Calu3 (cell line): ENCODE measurements at places on chromosomes 12 and 14.

DNA sequence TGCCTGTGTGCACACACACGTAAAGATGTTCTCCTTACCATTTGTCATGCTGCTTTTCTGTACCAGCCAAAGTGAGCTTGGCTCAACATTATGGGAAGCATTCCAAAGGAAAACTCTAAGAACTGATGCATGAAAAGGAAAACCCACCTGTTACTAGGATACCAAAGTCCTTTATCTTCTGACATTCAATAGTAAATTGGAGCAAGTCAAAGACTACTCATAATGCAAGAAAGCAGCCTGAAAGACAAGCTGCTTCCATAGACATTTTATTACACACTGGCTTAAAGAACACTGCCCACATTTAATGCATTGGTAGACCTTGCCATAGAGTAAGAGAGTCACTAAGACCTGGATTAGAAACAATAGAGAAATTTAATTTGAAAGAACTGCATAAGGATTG, 159.0 kb downstream of the LRIG3 start:
- no peak for DNase-seq

- DNase-seq = peak; percentile 44
Measured at GRCh38 chr12:2338991-2339431, 286.2 kb downstream of the CACNA1C start.

- DNase-seq = no peak
Measured at GRCh38 chr12:122086641-122087285, 8.2 kb downstream of the MLXIP start.

- DNase-seq = no peak
Measured at GRCh38 chr12:102197789-102198188, at the start of gene PMCH. Gene PMCH (minus strand): TSS chr12:102197833. CDS start chr12:102197770, 63 bp downstream.

- DNase-seq = no peak
Measured at GRCh38 chr12:57027011-57027804, 10.9 kb upstream of the TAC3 start.

DNA sequence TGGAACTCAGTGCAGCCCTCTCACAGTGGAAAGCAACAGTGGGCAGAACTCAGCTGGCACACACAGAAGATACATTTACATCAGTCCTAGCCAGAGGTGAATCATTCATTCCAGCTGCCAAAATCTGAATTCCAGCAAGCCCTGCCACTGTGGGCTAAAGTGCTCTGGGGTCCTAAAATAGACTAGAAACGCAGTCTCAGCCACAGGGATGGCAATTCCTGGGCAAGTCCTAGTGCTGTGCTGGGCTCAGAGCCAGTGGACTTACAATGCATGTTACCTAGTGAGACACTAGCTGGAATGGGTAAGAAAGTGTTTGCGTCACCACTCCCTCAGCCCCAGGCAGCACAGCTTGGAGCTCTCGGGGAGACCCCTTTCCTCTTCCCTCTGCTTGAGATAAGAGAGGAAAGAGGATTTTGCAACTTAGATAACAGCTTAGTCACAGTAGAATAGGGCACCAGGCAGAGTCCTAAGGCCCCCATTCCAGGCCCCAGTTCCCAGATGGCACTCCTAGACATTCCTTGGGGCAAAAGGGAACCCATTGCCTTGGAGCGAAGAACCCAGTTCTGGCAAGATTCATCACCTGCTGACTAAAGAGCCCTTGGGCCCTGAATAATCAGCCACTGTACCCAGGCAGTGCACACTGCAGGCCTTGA, 592.9 kb downstream of the FSCB start:
- no peak for DNase-seq

DNA sequence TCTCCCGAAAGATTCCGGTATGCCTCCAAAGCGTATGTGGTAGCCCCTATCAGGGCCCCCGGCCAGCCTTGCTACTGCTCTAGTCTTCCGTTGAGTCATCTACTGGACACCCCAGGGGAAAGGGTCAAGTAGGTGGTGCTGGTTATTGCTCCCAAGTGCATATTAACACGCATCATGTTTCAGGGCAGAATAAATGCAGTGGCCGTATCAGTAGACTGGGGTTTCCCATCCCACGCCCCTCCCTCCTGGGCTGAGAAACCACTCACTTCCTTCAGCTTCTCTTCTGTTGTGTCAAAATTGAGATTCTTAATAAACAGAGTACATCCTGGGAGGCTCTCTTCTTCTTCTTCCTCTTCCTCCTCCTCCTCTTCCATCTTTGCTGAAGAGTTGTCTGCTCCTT, 39.3 kb downstream of the RBM19 start:
- no peak for DNase-seq

DNA sequence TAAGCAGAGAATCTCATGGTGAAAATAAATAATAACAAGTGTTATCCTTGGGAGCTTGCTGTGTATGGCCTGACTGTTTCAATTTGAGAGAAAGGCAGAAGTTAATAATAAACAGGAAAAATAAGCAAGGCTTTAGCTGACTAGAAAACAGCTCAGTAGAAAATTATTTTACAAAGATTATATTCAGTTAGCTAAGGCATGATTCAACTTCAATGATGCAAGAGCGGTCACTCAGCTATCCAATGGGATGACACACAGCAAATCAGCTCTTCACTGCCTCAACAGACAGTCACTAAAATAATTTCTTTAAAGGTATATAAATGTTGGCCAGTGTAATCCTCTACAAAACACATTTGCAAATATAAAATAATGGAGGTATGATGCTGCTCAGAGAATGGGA, 18.6 kb downstream of the GSTZ1 start:
- DNase-seq = no peak

- no peak for DNase-seq
Measured at GRCh38 chr14:64580467-64580866, 30.7 kb downstream of the PPP1R36 start.

DNA sequence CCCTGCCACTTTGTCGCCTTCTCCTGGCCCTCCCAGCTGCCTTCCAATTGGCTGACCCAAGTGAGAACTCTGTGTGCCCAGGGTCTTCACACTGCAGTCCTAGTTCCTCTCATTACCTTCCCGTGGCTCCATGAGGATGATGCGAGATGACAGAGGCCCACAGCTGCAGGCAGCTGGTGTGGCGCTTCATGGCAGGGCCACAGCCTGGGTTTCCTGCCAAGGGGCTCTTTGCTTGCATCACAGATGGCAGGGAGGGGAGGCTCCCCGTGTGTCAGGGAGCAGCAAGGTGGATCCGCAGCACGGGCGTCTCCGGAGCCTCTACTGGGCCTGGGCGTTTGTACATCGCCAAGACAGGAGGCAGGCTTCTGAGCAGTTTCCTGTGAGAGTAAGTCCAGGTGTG, 28.9 kb downstream of the DEGS2 start:
- no peak for DNase-seq

DNA sequence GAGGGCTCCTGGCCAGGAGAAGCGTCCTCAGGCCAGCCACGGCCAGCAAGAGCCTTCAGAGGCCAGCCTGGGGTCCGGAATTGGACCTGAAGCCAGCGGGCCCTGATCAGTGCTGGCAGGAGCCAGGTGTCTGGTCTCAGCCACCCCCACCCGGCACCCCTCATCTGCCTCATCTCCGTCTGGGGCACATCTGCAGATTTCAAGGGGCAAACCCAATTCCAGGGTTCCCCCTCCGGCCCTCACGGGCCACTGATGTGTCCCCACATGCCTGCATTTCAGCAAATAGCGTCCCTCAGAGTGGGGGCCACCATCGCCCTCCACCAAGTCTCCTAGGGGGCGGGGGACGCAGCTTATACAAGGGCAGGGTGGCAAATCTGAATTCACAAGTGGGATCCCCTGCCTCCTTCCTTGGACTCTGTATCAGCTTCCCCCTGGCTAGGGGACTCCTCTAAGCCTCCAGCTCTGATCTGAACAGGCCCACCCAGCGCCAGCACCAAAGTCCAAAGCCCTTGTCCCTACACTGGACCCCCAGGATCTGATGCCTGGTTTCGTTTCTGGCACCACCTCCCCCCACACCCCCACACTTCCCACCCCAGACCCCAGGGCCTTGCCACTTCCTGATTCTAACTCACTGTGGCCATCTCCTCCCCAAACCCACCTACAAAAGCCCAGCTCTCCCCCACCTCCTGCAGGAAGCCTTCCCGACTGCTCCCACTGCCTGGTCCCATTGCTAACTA, 10.1 kb downstream of the TMEM179 start:
- no peak for DNase-seq

DNA sequence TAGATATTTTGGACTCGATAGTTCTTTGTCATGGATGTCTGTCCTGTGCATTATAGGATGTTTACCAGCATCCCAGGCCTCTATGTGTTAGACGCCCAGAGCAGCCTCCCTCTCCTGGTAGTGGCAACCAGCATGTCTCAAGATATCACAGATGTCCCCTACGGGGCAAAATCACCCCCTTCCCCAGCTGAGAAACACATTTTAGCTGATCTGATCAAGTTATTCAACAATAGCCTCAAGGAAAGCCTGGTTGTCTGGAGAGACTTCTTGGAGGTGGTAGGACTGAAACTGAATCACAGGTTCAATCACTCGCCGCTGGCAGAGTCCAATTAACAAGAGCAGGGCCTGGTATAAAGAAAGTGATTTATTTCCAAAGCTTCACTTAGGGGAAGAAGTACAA, 17.6 kb downstream of the BDKRB1 start:
- no peak for DNase-seq

DNA sequence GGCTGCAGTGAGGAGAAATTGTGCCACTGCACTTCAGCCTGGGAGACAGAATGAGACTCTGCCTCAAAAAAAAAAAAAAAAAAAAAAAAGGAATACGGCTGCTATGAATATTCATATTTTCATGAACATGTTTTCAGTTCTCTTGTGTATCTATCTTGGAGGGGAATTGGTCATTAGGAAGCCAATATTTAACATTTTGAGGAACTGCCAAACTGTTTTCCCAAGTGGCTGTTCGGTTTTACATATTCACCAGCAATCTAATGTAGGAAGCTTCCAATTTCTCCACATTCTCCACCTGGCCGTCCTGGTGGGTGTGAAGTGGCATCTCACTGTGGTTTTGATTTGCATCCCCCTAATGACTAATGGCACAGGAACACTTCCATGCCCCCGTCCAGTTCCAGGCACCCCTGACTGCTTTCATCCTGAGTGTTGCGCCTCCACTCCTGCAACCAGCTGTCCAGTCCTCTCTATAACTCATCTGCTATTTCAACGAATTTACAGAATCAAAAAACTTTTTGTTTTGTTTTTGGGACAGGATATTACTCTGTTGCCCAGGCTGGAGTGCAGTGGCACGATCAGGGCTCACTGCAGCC, 5.7 kb downstream of the STXBP6 start:
- DNase-seq = no peak

DNA sequence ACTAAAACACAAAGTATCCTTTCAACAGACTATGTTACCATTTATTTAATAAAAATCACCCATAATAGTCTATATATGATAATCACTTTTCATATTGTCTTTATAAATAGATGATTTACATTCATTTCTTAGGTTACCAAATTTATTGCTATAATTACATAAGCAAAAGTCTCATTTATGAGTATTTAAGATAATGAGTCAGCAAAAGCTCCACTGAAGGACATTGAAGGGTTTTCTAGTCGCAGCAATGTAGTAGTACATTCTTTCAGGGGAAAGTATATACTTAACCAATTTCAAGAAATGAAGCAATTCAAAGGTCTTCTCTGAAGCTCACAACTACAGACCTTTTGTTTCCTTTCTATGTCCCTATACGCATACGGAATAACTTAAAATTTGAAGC, 110.9 kb downstream of the NOVA1 start:
- DNase-seq = no peak

- no peak for DNase-seq
Measured at GRCh38 chr12:65016881-65017650, 104.0 kb downstream of the WIF1 start.

DNA sequence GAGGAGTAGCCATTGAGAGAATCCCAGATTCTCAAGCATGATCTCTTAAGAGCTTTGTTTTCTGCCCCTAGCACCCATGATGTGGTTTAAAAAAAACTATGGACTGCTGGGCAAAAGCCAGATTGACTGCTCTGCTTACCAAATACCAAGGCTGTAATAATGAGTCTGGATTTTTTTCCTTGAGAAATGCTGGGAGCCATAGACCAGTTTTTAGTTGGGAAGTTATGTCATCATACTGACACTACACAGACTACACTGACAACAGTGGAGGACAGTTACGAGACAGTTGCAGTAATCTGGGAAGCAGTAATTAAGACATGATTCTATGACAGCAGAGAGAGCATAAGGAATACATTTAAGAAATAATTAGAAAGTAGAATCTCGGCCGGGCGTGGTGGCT, 35.8 kb downstream of the SPATA7 start:
- DNase-seq = no peak

- DNase-seq = peak; percentile 9
Measured at GRCh38 chr14:77458249-77458950, 507 bp downstream of the AHSA1 start.

DNA sequence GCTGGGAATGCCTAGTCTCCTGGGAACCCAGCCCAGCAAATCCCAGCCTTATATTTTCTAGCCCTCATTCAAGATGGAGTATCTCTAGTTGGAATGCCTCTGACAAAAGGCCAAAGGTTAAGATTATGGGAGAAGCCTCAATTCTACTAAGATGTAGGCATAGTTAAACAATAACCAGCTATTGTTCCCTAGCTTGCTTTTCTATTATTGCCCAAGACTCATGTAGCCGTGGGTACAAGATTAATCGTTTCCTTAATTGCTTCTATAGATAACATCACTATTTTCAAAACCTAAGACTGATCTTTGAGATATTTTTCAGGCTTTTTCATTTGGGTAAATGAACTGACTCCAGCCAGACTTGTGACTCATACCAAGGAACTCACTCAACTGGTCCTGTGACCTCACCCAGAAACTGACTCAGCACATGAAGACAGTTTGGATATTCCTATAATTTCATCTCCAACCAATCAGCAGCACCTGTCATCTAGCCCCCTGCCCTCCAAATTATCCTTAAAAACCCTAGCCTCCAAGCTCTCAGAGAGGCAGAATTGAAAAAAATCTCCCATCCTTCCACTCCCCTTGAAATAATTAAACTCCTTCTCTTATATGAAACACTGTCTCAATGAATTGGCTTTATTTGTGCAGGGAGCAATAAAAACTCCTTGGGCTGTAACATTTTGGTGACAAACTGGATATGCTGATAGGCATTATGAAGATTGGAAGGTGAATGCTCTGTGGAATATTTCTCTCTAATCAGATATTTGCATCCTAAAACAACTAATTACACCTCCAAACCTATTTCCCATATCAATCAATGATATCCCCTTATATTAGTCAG, 589.0 kb downstream of the C12orf50 start:
- DNase-seq = peak; percentile 79

GRCh38 chr12:11793921-11794710, 144.6 kb downstream of the ETV6 start:
- no peak for DNase-seq

DNA sequence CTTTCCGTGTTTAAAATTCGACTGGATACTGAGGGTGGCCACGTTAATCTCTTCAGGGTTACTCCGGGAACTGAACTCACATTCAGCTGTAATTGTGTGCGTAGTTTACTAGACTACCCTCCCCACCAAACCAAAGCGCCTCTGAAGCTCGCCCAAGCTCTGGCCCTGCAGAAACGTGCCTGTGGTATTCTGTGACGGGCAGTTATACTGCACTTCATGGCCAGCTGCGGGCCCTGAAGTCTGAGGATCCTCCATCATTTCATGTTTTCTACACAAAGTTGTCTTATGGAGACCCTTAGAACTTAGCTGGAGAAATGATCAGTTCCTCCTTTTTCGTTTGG, 688 bp downstream of the ZNF26 start:
- DNase-seq = no peak
